GM12892 (cell line): ENCODE measurements at places on chromosomes 2 and 18.

DNA sequence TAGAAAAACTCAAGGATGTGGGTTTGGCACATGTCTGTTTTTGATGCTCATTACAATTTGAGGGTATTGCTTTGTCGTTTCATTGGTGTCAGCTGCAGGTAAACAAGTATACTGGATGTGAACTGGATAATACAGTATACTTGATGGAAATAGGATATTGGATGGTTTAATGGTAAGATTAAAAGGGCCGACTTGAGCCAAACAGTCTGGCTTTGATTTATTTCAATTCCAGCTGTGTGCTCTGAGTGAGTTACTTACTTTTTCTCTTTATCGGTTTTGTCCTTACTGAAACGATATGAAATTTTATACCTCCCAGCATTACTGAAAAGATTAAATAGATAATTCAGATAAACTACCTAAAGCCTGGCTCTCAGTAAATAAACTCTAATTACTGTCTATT lies 227.6 kb downstream of the ASXL3 start:
- no peak for DNase-seq

DNA sequence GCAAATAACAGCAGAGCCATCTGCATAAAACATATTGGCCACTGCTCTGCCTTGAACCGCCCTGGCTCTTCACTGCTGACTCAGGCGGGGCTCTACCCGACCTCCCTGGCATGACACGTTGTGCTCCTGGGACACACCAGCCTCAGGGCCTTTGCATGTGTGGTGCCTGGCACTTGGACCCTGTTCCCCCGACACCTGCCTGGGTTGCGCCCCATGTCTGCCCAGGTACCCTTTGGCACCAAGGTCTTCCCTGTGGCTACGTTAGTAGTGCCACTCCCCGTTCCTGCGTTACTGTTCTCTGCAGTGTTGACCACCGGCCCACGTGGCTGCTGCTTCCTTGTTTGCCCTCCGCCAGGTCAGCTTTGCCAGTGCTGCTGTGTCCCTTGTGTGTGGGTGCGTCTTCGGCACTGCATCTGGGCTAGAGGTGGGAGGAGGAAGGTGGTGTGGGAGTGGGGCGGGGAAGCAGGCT lies 20.3 kb downstream of the ATG4B start:
- DNase-seq, result no peak

GRCh38 chr2:49270091-49270490 lies 115.8 kb upstream of the FSHR start:
- no peak for DNase-seq

DNA sequence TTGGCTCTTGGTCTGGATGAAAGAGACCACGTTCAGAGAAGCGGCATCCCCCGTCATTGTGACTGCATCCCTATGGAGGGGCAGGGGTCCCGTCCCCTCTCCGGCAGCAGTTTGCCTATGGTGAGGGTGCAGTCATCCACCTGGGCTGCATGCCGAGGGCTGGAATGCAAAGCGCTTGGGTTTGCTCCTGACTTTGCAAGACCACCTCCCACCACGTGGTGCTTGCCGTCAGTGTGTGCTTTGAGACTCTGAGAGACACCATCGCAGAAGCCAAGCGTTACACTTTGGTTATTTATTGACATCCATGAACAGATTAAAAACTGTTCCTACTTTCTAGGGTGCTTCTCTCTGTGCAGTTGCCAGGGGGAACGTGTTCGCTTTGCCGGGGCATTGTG lies 59.5 kb downstream of the SH3RF3 start:
- DNase-seq, result no peak

GRCh38 chr2:237403024-237403882 lies 10.7 kb downstream of the COL6A3 start:
- no peak for DNase-seq

DNA sequence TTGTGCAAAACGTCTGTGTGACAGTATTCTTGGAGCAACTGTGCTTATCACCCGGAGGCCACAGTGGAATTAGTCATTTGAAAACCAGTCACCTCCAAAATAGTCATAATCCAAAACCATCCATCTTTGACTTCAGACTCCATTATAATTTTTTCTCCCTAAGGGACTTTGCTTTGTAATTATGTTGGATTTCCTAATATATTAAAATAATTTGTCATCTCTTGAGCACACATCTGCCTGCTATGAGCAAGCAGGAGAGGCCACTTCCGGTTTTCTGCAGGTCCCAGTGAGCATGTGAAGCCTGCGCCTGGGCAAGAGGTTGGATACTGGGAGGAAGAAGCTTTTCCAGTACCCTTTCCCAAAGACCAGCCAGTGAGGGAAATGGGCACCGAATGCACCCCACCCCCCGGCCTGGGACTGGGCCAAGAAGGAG lies 57.7 kb downstream of the ODC1 start:
- DNase-seq, result no peak

DNA sequence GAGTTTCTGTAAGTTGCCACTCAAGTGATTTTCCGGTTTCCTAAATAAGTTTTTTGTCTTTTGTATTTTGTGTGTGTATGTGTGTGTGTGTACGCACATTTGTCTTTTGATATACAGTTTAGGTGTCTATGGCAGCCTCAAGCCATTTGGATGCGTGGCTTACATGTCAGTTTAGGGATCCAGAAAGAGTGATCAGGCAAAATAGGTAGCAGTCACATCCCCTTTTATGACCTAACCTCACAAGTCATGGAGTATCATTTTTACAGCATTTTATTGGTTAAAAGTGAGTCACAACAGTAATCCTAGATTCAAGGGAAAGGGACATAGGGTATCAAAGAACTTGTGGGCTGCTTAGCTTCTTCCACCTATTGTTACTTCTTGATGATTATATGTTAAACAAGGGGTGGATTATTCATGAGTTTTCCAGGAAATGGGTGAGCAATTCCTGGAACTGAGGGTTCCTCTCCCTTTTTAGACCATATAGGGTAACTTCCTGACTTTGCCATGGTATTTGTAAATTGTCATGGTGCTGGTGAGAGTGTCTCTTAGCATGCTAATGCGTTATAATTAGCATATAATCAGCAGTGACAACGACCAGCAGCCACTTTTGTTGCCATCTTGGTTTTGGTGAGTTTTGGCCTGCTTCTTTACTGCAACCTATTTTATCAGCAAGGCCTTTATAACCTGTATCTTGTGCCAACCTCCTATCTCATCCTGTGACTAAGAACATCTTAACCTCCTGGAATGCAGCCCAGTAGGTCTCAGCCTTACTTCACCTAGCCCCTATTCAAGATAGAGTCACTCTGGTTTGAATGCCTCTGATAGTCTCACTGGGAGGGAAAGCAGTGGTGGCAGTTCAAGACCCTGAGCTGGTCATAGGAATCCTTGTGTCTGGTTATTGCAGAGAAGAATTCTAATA lies 8.6 kb upstream of the SOCS6 start:
- DNase-seq, result no peak

DNA sequence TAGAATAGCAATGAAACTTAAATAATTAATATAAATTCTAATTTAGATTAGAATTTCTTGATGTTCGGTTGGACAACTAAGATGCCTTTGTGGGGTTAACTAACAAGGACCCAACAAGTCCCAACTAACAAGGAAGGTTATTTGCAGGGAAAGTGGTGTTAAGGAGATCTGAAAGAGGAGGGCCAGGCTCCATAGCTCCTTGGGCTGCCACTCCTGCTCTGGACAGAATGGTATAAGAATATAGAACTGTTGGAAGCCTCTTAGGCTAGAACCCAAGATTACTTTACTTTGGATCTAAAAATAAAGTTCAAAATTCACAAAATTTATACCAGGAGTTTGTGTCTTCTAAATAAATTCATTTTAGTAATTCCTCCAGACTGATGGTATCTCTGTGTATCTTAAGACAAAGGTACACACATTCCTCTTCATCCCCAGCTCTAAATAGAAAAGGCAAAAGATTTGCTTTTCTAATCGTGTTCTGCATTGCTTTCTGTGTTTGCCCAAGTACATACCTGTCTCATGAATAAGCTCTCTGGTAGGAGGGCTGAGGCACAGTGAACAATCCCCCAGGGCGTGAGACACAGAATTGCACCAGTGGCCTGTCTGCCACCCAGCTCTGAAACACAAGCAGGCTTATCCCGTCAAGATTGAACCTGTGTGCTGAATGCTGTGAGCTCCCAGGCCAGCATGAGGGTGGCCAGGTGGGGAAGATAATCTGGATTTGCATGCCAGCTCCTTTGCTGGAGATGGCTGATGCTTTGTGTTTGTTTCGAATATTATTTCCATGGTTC lies 176.0 kb downstream of the ACKR3 start:
- DNase-seq, result no peak

- DNase-seq, result no peak
Observed at GRCh38 chr2:74227646-74228045, 29.2 kb downstream of the MTHFD2 start.

DNA sequence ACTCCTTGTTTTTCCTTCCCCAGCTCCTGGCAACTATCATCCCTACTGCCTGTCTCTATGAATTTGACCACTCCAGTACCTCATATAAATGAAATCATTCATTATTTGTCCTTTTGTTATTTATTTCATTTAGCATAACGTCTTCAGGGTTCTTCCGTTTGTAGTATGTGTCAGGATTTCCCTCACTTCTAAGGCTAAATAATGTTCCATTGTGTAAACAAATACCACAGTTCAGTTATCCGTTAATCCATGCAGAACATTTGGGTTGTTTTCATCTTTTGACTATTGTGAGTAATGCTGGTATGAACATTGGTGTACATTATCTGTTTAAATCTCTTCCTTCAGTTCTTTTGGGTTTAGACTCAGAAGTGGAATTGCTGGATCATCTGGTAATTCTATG lies 18.8 kb downstream of the DYNC2LI1 start:
- no peak for DNase-seq

DNA sequence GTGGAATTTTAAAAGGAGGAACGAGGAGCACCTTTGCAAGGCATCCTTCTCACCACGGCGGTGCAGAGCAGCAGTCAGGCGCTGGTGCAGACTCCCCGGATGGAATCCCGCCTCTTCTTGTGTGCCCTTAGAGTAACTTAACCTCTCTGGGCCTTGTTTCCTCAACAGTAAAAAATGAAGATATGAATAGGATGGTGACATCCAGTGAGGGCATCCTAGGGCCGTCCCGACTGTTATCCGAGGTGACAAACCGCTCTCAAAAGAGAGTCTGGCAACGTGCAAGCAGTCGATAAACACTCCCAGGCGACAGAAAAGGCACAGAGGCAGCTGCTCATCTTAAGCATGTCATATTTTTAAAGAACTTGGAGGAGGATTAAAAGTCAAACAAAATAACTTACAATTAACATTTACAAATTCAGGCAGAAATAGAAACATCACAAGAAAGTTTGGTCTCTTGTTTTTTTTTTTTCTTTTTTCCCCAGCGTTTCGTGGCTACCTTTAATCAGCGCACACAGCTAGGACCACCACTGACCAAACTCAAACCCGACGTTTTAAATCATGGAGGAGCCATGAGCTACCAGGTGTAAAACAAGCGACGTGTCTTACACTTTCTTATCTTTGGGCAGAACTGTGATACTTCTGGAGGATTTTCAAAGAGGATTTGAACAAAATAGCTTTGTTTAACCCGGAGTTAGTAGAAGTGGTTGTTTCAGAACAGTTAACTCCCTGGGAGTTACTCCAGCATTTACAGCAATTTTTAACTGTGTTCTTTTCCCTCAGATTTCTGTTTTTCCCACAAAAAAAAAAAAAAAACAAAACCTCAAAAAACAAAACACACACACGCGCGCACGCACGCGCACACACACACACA lies 2.1 kb downstream of the MBP start:
- no peak for DNase-seq

DNA sequence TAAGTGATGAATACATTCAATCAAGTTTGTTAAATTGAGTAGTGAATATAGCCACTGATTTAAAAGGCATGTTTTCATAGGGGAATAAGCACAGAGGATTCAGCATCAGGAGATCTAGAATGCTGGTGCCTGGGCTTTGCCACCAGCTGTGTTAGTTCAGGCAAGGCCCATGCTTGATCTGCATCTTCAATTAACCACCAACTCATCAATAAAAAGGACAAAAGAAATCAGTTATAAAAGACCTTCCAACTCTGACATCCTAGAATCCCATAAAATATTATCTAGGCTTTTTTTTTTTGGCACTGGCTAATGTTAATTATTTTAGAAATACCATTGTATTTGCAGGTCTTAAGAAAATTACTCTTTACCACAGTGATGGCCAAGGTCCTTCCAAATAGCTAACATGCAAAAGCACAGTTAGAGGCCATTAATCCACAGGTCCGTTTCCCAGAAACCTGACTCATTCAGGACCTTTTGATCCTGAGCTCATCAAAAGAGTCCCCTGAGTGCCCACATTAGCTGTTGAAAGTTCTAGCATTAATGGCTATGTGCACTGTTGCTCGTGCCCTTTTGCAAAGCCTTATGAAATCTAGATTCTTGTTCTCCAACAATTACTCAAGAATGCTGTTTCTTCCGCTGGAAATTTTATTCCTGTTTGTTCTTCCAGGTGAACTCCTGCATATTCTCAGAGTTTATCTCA lies 170.0 kb downstream of the CYRIA start:
- DNase-seq, result no peak

DNA sequence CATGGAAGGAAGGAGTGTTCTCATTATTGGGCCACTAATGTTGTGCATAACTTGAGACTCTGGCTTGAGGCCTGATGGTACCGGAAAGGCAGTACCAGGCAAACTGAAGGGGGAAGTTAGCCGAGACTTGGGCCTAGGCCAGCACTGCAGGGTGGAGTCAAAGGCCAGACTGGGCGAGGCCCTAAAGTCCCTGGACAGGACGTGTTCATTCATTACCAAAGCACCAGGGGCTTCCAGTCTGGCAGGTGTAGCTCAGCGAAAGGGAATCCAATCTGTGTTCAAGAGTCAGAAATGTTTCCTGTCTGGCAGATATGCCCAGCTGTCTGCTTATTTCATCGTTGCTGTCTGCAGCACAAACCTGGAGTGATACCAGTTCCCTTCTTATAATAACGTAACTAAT lies 4.7 kb upstream of the ITSN2 start:
- DNase-seq, result no peak

GRCh38 chr2:665340-666073 lies 11.7 kb downstream of the TMEM18 start:
- DNase-seq, result no peak

- peak; percentile 38 for DNase-seq
Observed at GRCh38 chr2:62363166-62363565, 142.8 kb downstream of the TMEM17 start.

GRCh38 chr2:209451209-209451834 lies 27.5 kb downstream of the MAP2 start:
- DNase-seq, result no peak

GRCh38 chr2:150426315-150426714 lies 61.2 kb downstream of the RND3 start:
- no peak for DNase-seq
